Anterior cingulate cortex (tissue), 58 donors: ENCODE measurements at places on chromosomes 4 and X.

- DNase-seq, result no peak
Observed at GRCh38 chr4:137025484-137026059, 506.7 kb downstream of the PCDH18 start.

DNA sequence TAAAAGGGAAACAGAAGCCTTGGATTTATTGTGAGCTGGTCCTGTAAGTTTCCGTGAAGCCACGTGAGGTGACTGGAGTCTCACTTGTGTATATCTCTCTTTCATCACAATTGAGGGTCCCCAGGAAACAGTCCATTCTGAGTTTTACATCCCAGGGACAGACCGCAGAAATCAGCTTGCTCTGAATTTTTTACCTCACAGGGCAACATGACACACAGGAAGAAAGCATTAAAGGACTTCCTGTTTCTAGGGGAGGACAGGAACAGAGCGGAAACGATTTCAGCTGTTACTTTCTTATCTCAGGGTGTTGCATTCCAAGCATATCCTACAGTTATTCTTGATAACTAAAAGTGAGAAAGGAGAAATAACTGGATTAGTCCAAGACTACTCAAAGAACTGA lies 553.5 kb downstream of the TRAM1L1 start:
- no peak for DNase-seq

DNA sequence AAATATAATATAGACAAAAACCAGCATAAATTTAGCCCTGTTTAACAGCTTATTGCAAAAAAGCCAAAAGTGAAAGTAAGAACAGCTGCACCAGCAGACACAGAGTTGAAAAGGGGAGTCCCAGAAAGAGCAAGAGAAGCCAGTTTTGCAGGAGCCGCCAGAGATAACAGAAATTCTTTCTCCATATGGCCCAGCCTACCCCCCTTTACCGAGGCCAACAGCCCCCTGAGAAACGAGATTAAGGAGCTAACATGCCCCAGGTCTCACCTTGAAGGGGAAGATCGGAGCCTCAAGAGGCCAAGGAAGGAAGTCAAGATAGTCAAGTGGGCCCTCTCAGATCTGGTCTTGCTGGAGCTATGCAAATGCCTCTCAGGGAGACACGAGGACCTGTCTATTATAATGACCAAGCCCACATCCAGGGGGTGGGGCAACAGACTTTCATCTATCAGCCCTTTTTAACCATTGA lies 4.8 kb downstream of the ACOX3 start:
- DNase-seq, result no peak

DNA sequence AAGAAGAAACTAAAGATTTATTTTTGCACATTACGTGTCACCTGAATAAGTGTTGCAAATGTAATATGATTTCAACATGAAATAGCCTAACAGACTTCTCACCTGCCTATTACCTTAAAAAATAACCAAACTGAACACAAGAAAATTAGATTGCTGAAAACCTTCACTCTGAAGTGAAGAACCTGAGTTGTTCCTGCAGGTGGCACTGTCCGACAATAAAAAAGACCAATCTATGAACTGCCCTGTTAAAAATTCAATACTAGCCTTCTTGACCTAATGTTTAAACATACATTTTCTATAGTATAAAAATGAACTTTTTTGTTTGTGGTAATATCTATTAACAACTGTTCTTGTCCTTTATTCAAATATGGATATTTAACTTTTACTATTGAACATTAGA lies 69.2 kb upstream of the PNPLA4 start:
- no peak for DNase-seq
